Activated T-helper 1 cell treated with anti-CD3 and anti-CD28 coated beads, Interleukin-12 subunit alpha, Interleukin-12 subunit beta, Interleukin-2, Interleukin-4 antibody, amounts not matched to agents 30 ng/mL and 10 ng/mL and 1 ng/mL, durations not matched to agents 14 hours and 24 hours and 36 hours (primary cell): ENCODE measurements at places on chromosomes 5 and 9. TPM values are rescaled to one million over a fixed set of nuclear protein-coding genes. Genes with fewer than 3 reads are reported as not detected.

Gene ZNF454
- not detected in 2 replicates for total RNA-seq

Gene DMXL1
- total RNA-seq, result 26.7 and 28.2 TPM in 2 replicates

DNA sequence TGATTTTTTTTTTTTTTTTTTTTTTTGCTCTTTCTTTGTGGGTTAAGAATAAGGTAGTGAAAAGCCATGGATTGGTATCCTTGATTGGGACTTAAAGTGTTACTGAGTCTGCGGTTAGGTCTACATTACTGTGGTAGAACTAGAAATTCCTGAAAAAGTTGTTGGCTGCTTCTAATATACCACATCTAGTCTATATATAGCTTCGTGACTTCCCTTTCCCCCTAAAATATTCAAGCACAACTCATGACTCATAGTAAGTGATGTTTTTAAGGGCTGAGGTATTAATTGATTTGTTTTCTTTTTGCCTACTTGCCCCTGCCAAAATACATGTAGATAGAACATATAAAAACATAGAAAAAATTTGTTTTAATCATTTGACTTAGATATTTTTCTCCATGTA is 247.6 kb downstream of the TMEM232 start:
- H3K4me3 ChIP-seq, result no peak overlapping the region
- no peak for DNase-seq
- no peaks in the 10 kb centered on the region for H3K36me3 ChIP-seq
- no peaks in the 10 kb centered on the region for H3K4me1 ChIP-seq

- no peaks in the 10 kb centered on the region for H3K4me1 ChIP-seq
- no peak overlapping the region for H3K27ac ChIP-seq
- H3K27me3 ChIP-seq, result peaks cover 2% of the 10 kb centered on the region
- no peak overlapping the region for H3K4me3 ChIP-seq
These were observed 23.5 kb upstream of the ATG10 start for GRCh38 chr5:81948349-81948748.

DNA sequence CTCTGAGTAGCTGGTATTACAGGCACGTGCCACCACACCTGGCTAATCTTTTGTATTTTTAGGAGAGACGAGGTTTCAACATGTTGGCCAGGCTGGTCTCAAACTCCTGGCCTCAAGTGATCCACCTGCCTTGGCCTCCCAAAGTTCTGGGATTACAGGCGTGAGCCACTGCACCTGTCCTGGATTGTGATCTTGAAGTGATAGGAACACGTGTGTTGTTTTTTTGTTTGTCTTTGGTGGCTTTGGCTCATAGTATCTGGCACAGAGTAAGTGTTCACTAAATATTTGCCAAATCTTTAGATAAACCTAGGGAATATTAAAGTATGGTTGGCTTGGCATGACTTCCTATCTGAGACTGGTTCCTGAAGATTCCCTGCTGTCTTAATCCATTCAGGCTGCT is 172.7 kb downstream of the ARHGAP26 start:
- H3K27me3 ChIP-seq, result no peaks in the 10 kb centered on the region
- H3K4me3 ChIP-seq, result no peak overlapping the region
- H3K4me1 ChIP-seq, result peaks cover 37% of the 10 kb centered on the region

- no peaks in the 10 kb centered on the region for H3K36me3 ChIP-seq
- no peak for DNase-seq
- no peaks in the 10 kb centered on the region for H3K4me1 ChIP-seq
- H3K27me3 ChIP-seq, result no peaks in the 10 kb centered on the region
- no peak overlapping the region for H3K27ac ChIP-seq
- H3K4me3 ChIP-seq, result no peak overlapping the region
These were observed 49.9 kb upstream of the NRARP start for GRCh38 chr9:137351781-137352501.

DNA sequence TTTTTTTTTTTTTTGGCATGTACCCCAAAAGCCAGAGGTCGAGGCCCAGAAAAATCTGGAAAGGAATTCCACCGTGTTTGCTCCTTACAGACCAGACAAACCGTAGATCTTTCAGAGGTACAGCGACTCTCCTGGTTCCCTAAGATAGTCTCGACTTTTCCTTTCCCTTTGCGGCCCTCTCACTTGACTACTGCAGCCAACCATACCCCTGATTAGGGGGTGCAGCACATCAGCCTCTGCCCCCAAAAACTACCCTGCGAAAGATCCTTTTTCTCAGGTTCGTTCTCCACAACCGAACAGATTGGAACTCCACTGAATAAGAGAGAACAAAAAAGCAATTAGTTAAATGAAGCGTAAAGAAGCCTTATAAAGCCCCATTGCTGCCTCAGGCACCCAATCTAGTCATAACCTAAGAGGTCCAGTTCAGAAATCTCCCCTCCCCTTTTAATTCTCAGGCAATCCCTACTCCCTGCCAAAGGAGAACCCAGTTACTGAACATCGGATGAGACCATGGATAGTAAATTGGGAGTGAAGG is 379 bp upstream of the TICAM2 start:
- peaks cover 35% of the 10 kb centered on the region for H3K4me1 ChIP-seq
- H3K27ac ChIP-seq, result peak overlapping the region; percentile 80
- DNase-seq, result no peak
- H3K36me3 ChIP-seq, result peaks cover 17% of the 10 kb centered on the region
- H3K27me3 ChIP-seq, result no peaks in the 10 kb centered on the region
